ENCODE measurements at places on chromosomes 5 and 9.

DNA sequence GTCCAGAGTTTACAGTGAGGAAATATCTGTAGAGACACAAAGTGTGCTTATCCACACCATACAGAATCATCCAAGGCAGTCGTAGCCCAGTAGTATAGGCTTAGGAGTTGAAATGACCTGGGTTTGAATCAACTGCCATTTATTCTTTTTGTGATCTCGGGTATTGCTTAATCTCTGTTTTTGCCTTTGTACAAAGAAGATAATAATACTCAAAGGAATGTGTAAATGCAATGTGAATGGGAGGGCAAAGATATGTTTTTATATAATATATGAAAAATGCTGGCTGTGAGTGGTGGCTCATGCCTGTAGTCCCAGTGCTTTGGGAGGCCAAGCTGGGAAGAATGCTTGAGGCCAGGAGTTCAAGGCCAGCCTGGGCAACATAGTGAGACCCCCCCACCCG is 141.1 kb downstream of the SPATA31D1 start:
- no peaks in the 10 kb centered on the region for H3K4me1 ChIP-seq
- H3K4me3 ChIP-seq = no peak overlapping the region
- H3K27me3 ChIP-seq = no peaks in the 10 kb centered on the region
- no peak for DNase-seq
- H3K27ac ChIP-seq = no peak overlapping the region
- H3K36me3 ChIP-seq = no peaks in the 10 kb centered on the region

DNA sequence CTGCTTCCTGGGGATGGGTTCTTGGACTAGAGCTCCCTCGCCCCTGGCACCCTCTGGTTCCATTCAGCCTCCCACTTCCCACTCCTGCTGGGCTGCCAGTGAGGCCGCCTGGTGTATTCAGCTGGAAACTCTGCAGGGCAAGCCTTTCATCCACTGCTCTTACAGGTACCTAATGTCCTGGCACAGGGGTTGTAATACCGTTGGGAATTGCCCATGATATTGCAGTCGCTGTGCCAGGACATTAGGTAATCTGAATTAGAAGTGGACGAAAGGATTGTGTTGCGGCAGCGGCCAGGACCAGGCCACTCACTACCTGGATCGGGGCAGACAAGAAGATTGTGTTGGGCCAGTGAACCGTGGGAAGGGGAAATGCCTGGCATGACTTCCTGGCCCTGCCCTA is 13.1 kb downstream of the TMOD1 start:
- H3K27me3 ChIP-seq = no peaks in the 10 kb centered on the region
- no peak overlapping the region for H3K4me3 ChIP-seq
- H3K27ac ChIP-seq = peak overlapping the region; percentile 88
- H3K36me3 ChIP-seq = peaks cover 9% of the 10 kb centered on the region

- DNase-seq = no peak
- H3K27me3 ChIP-seq = peaks cover under 1% of the 10 kb centered on the region
- H3K4me1 ChIP-seq = peaks cover 3% of the 10 kb centered on the region
- H3K36me3 ChIP-seq = no peaks in the 10 kb centered on the region
These were observed 80.2 kb upstream of the DMRT1 start for GRCh38 chr9:761176-761792.

DNA sequence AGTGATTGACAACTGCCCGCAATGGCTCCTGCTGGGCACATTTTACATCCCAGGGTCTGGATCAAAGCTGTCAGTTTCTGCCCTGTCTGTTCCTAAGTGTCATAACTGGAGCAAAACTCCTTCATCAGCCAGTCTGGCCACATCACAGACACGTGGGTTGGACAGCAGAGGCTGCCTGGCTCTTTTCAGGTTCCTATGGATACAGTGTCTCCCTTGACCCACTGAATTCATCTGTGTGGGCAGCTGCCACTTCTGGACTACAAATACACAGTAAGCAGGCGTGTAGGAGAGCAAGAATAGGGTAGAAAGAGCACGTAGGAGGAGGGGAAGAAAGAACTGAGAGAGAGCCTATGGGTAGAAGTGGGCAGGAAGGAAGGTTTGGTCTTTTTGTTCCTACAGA is 238.0 kb downstream of the ENC1 start:
- no peak for DNase-seq
- H3K4me3 ChIP-seq = no peak overlapping the region
- H3K27ac ChIP-seq = peak overlapping the region; percentile 78
- no peaks in the 10 kb centered on the region for H3K36me3 ChIP-seq

DNA sequence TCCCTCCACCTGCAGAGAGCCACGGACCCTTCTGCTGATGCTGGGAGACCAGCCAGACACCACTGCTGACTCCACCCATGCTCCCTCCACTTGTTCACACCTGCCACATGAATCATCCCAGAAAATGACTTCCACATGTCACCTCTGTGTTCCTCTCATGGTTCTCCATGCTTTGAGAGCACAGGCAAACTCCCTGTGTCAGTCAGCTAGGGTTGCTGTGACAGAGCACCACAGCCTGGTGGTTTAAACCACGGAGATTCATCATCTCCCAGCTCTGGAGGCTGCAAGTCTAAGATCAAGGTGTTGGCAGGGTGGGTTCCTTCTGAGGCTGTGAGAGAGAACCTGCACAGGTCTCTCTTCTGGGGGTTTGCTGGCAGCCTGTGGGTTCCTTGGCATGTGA is 381.4 kb downstream of the GADD45G start:
- no peaks in the 10 kb centered on the region for H3K36me3 ChIP-seq
- DNase-seq = no peak
- no peaks in the 10 kb centered on the region for H3K27me3 ChIP-seq

DNA sequence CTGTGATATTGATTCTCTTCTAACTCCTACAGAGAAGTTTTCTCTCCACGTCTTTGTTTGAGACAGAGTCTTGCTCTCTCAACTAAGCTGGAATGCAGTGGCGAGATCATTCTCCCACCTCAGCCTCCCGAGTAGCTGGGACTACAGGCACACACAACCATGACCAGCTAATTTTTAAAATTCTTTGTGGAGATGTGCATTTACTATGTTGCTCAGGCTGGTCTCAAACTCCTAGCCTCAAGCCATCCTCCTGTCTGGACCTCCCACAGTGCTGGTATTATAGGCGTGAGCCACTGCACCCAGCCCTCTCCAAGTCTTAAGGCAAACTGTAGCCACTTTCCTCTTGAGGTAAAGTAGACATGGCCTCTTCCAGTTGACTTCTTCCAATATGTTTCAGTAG is 72.2 kb downstream of the SNX18 start:
- H3K36me3 ChIP-seq = no peaks in the 10 kb centered on the region
- H3K4me3 ChIP-seq = no peak overlapping the region
- H3K27me3 ChIP-seq = no peaks in the 10 kb centered on the region
- DNase-seq = no peak
- no peaks in the 10 kb centered on the region for H3K4me1 ChIP-seq

- H3K27ac ChIP-seq = peak overlapping the region; percentile 55
- peak; percentile 88 for DNase-seq
- H3K27me3 ChIP-seq = no peaks in the 10 kb centered on the region
- no peaks in the 10 kb centered on the region for H3K36me3 ChIP-seq
These were observed 50.7 kb upstream of the UBAC1 start for GRCh38 chr9:136011703-136012496.

DNA sequence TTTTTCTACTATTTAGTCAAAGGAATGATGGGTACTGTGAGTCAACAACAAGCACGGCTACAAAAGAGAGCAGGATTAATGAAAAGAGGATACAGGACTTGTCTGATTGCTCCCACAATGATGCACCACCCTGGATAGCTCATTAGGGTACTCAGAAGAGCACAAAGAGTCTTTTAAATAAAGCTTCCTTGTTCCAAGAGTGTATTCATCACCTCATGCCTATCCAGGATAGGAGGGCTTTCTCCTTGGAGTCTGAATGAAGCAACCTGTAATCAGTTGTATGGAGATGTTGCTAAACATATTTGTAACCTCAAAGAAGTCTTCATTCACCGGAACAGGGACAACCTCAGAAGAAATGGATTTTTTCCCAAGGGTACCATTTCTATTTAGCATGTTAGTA is 219.5 kb upstream of the TMEM161B start:
- no peaks in the 10 kb centered on the region for H3K4me1 ChIP-seq
- H3K27me3 ChIP-seq = no peaks in the 10 kb centered on the region
- H3K36me3 ChIP-seq = no peaks in the 10 kb centered on the region

DNA sequence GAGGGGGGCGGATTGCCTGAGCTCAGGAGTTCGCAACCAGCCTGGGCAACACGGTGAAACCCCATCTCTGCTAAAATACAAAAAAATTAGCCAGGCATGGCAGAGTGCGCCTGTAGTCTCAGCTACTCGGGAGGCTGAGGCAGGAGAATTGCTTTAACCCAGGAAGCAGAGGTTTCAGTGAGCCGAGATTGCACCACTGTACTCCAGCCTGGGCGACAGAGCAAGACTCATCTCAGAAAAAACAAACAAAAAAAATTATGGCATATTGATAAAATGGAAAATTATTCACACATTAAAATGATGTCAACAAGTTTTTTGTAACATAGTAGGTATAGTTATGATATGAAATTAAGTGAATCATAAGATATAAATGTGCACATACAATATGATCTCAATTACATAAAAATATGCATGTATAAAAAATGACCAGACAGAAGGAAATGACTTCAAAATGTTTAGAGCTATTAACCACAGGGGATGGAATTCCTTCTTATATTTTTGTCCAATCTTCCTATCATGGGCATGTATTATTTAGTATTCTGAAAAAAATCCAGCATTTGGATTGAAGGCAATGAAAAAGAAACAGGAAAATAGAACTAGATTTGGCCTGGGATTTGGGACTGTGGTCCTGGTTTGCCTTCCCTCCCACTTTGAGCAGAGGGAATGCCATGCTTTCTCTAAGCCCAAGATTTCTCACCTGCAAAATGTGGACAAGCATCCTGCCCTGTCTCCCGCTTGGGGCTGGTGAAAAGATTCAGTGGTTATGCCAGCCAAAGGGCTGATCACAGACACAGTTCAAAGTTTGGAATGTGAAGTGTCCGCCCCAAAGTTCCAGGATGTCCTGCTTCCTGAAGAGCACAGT is 19.5 kb downstream of the SPAAR start:
- H3K4me3 ChIP-seq = no peak overlapping the region
- H3K27me3 ChIP-seq = no peaks in the 10 kb centered on the region
- DNase-seq = no peak
- H3K36me3 ChIP-seq = no peaks in the 10 kb centered on the region

DNA sequence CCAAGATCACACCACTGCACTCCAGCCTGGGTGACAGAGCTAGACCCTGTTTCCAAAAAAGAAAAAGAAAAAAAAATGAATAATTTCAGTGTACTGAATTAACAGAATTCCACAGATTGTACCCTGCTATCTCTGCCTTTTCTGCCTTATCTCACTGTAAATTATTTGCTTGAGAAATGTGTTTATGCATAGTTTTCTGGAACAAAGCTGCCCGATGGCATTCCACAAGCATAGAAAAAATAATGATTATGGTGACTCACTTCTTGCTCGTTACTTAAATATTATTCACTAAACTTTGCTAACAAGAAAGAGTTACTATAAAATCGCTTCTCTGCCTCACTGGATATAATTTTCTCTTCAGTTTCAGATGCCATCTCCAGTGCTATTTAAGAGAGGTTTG is 88.7 kb upstream of the FAM169A start:
- H3K27me3 ChIP-seq = no peaks in the 10 kb centered on the region
- no peaks in the 10 kb centered on the region for H3K4me1 ChIP-seq
- no peak overlapping the region for H3K27ac ChIP-seq
- H3K4me3 ChIP-seq = no peak overlapping the region
- no peak for DNase-seq
- H3K36me3 ChIP-seq = no peaks in the 10 kb centered on the region

GRCh38 chr9:98127226-98127625 is 8.2 kb upstream of the TRIM14 start:
- no peaks in the 10 kb centered on the region for H3K36me3 ChIP-seq
- no peak overlapping the region for H3K27ac ChIP-seq
- no peaks in the 10 kb centered on the region for H3K4me1 ChIP-seq
- no peak for DNase-seq

- peaks cover 6% of the 10 kb centered on the region for H3K4me1 ChIP-seq
- H3K27me3 ChIP-seq = no peaks in the 10 kb centered on the region
- no peak for DNase-seq
- no peak overlapping the region for H3K27ac ChIP-seq
These were observed 2.1 kb upstream of the HMGCS1 start for GRCh38 chr5:43315263-43315662.

GRCh38 chr5:23977997-23978396 is 470.6 kb downstream of the PRDM9 start:
- H3K36me3 ChIP-seq = no peaks in the 10 kb centered on the region
- H3K27ac ChIP-seq = no peak overlapping the region
- no peak for DNase-seq
- H3K4me1 ChIP-seq = no peaks in the 10 kb centered on the region
- no peaks in the 10 kb centered on the region for H3K27me3 ChIP-seq

- no peaks in the 10 kb centered on the region for H3K4me1 ChIP-seq
- H3K27me3 ChIP-seq = no peaks in the 10 kb centered on the region
- no peak overlapping the region for H3K4me3 ChIP-seq
- H3K36me3 ChIP-seq = no peaks in the 10 kb centered on the region
- H3K27ac ChIP-seq = no peak overlapping the region
These were observed 19.3 kb downstream of the SLC6A7 start for GRCh38 chr5:150209099-150209635.

DNA sequence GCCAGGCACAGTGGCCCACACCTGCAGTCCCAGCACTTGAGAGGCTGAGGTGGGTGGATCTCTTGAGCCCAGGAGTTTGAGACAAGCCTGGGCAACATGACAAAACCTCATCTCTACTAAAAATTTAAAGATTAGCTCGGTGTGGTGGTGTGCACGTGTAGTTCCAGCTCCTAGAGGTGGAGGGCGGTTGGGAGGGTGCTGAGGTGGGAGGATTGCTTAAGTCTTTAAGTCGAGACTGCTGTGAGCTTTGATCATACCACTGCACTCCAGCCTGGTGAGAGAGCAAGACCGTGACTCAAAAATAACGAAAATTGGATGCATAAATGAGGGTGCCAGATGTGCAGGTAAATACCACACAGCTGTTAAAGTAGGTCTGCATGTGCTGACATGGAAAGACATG is 39.3 kb upstream of the TDRD7 start:
- H3K27me3 ChIP-seq = no peaks in the 10 kb centered on the region
- no peaks in the 10 kb centered on the region for H3K4me1 ChIP-seq
- H3K36me3 ChIP-seq = no peaks in the 10 kb centered on the region
- H3K27ac ChIP-seq = no peak overlapping the region
- no peak overlapping the region for H3K4me3 ChIP-seq

DNA sequence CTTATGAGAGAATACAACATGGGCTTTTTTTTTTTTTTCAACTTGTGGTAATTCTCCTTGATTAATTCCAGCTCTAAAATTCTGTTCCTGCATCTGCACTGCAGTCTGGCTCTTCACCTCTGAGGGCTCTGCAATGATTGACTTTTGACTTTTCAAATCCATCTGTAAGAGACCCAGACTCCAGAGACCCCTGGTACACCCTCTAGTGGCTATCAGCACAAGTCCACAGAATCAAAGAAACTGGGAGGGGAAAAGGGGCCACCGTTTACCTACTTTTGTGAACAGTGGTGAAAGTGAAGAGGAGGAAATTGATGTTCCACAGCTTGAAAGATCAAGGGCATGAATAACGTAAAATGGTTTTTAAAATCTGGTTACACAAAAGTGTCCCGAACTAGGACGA is 151.6 kb downstream of the SLIT3 start:
- no peak overlapping the region for H3K4me3 ChIP-seq
- no peaks in the 10 kb centered on the region for H3K27me3 ChIP-seq
- no peak for DNase-seq
- H3K36me3 ChIP-seq = no peaks in the 10 kb centered on the region
- no peak overlapping the region for H3K27ac ChIP-seq

GRCh38 chr5:31332160-31332559 is 138.7 kb downstream of the CDH6 start:
- no peak overlapping the region for H3K27ac ChIP-seq
- no peaks in the 10 kb centered on the region for H3K4me1 ChIP-seq
- DNase-seq = no peak
- no peaks in the 10 kb centered on the region for H3K27me3 ChIP-seq
- H3K36me3 ChIP-seq = no peaks in the 10 kb centered on the region

- no peaks in the 10 kb centered on the region for H3K36me3 ChIP-seq
- no peak for DNase-seq
- H3K27ac ChIP-seq = no peak overlapping the region
- no peaks in the 10 kb centered on the region for H3K27me3 ChIP-seq
These were observed 168.1 kb upstream of the MAP3K1 start for GRCh38 chr5:56647099-56647850.
